Stimulated activated CD4-positive, alpha-beta T cell treated with anti-CD3 and anti-CD28 coated beads, Interleukin-1b, Interleukin-23, amount 100 ng/mL, for 1 hour (primary cell): ENCODE measurements at places on chromosomes 11 and 22.

DNA sequence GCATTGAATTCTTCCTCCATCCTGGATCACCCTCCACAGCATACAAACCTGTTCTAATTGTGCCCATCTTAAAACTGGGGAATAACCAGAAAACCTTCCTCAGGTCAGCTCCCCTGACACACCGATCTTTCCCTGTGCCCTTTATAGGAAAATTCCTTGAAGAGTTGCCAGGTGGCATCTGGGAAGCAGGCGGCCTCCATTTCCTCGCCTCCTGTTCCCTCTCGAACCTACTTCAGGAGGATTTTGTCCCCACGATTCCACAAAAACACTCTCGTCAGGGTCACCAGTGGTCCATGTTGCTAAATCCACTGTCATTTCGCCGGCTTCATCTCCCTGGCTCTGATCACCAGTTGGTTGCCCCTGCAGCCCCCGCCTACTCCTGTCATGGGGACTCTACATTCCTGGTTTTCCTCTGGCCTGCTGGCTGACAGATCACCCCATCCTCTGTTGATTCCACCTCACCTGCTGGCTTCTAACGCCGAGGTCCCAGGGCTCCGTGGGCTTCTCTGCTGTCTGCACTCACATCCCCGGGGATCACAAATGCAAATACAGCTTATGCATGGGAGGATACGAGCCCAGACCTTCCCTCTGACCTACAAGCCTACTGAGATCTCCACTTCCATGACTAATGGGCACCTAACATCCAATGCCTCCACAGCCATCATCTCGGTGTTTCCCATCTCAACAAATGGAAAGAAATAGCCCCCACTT lies 92.5 kb upstream of the PRDM11 start:
- DNase-seq = no peak

DNA sequence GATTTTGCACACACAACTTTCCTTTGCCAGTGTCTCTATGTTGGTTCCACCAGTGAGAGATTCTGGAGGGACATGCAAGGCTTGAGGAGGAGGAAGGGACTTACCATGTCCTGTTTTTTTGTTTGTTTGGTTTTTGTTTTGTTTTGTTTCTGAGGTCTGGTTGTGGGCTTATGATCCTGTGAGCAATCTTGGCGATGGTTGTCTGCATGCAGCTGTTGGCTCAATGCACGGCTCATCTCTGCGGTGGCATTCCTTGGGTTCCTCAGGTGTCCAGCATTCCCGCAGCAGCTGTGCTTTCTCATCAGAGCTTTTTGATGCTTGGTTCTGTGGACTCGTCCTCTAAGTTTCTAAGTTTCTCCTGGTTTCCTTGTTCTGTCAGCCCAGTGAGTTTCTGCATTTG lies 4.8 kb upstream of the NNMT start:
- no peak for DNase-seq

GRCh38 chr11:35005141-35005780 lies 88.8 kb downstream of the PDHX start:
- no peak for DNase-seq

GRCh38 chr11:45354976-45355705 lies 69.0 kb upstream of the SYT13 start:
- DNase-seq = peak; percentile 61

DNA sequence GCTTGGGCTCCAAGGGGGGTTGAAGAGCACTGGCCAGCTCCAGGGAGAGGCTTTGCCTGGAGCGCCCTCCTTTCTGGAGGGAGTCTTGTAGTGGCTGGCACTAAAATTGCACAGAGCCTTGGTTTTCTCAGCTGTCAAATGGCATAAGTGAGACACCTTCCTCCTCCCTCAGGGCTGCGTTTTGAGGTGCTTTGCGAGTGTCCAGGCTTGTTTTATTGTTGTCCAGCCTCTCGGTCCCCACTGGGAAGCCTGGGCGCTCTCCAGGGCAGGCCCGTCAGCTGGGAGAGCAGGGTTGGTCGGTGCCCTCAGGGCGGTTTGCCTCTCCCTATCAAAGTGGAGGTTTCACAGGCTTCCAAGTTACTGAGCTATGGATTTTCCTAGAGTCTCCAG lies 149.3 kb upstream of the B3GAT1 start:
- DNase-seq = no peak

- DNase-seq = no peak
Measured at GRCh38 chr11:43327987-43328386, 16.2 kb downstream of the API5 start.

- DNase-seq = no peak
Measured at GRCh38 chr11:47800759-47801158, 33.6 kb upstream of the FNBP4 start.

DNA sequence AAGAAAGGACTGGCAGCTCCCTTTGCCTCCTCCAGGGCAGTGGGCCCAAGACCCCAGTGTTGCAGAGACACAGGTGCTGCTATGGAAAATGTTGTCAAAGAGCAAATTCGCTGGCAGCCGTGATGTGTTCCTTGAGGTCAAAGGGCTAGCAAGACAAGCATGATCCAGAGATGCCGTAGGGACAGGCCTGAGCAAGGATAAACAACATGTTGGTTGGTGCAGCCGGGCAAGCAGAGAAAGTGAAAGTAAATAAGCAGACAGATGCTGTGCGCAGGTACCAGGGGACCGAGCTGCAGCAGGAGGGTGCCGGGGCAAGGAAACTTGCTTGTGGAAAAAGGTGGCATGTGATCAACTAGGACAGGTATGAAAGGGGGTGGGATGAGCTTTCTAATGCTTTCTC lies 125.5 kb upstream of the NECTIN1 start:
- DNase-seq = no peak

GRCh38 chr22:35301372-35301874 lies 1.7 kb downstream of the TOM1 start:
- no peak for DNase-seq

GRCh38 chr22:38941488-38941987 lies 15.9 kb upstream of the APOBEC3A start:
- DNase-seq = no peak

DNA sequence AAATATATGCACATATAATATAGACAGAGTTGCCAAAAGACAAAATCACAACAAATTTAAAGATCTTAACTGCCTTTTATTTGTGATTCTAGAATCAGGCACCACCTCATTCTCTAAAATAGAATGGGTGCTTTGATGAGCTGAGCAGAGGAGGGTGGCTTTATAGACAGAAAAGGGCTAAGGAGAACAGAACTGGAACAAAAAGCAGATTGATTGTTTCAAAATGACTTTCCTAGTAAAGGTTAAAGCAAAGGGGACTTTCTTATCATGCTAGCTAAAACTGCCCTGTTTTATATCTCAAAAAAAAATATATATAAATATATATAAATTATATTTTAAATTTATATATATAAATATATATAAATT lies 287.6 kb downstream of the FAT3 start:
- DNase-seq = no peak

GRCh38 chr22:43272869-43273318 lies 70.3 kb downstream of the SCUBE1 start:
- DNase-seq = no peak

GRCh38 chr11:119419834-119420492 lies 3.0 kb downstream of the THY1 start:
- DNase-seq = no peak
